ENCODE measurements at places on chromosomes 5 and 9.

- DNase-seq, result no peak
Measured at GRCh38 chr9:22623236-22623635, 176.6 kb downstream of the DMRTA1 start.

- DNase-seq, result no peak
Measured at GRCh38 chr5:11224436-11225187, 463.6 kb upstream of the DAP start.

- peak; percentile 59 for DNase-seq
Measured at GRCh38 chr5:116032094-116032517, at the start of gene ARL14EPL. Gene ARL14EPL, plus strand, starts transcription at chr5:116032472. Its CDS starts 18,994 bp downstream, at chr5:116051466.

DNA sequence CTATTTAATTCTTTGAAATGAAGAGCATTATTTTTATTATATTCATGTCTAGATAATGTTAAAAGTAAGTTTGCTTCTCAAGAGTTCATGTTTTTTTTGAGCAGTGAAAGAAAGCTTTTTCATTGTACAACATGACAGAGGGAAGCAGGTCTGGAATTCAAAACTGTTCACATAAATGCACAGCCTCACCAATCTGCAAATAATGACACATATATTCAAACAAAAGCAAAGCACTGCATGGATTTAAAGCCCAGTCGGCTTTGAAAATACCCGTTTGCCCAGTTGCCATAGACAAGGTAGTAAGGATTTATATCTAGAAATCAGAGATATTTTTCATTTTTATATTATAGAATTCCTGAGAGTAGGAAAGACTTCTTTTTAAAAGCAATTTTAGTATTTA is 201.8 kb downstream of the CD180 start:
- DNase-seq, result no peak

GRCh38 chr5:66438696-66439095 is 157.5 kb upstream of the MAST4 start:
- no peak for DNase-seq

DNA sequence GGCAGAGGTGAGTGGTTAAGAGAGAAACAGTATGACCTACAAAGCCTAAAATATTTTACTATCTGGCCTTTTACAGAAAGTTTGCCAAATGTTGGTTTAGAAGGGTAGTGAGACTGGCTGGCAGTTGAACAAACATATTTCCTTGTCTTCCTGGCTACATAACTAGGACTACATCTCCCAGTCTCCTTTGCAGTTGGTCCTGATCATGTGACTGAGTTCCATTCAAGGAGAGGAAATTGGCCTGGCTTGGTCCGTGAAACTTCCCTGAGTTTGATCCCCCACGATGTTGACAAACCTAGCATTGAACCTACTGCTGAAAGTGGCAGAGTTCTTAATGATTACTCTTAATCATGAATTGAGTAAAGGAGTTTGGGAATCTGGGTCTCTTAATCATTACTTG is 280.8 kb downstream of the SLIT3 start:
- no peak for DNase-seq

- DNase-seq, result no peak
Measured at GRCh38 chr5:170306381-170306831, 8.8 kb upstream of the LCP2 start.

GRCh38 chr9:82808478-82808877 is 254.5 kb downstream of the RASEF start:
- no peak for DNase-seq

DNA sequence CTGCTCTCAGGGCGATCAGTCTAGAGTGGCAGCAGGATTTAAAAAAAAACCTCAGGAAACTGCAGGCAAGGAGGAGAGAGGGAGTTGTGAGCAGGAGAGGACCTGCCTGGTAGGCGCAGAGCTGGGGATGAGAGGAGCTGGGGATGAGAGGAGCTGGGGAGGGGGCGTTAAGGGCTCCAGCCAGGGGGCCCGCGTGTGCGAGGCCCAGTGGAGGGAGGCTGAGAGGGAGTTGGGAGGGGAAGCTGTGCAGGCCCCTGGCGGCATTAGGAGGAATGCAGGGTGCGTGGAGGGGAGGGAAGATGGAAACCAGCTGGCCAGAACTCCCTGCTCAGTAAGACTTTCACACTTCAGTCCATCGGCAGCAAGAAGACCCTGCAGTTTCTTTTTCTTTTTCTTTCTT is 45.2 kb upstream of the HMCN2 start:
- no peak for DNase-seq

DNA sequence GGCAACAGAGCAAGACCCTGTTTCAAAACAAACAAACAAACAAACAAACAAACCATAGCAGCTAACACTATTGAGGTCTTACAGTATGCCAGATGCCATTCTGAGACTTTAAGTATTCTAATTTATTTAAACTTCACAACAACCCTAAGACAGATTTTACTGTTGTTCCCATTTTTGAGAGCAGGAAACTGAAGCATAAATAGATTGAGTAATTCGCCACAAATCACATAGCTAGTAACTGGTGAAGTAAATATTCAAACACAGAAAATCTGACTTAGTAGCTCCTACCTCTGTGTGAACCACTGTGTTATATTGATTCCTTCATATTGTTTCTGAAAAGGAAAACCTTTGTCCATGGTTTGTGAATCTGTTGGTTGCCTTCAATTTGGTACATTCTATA is 98.4 kb downstream of the UNC13B start:
- no peak for DNase-seq

- DNase-seq, result no peak
Measured at GRCh38 chr5:101515721-101516120, 612.6 kb upstream of the ST8SIA4 start.

DNA sequence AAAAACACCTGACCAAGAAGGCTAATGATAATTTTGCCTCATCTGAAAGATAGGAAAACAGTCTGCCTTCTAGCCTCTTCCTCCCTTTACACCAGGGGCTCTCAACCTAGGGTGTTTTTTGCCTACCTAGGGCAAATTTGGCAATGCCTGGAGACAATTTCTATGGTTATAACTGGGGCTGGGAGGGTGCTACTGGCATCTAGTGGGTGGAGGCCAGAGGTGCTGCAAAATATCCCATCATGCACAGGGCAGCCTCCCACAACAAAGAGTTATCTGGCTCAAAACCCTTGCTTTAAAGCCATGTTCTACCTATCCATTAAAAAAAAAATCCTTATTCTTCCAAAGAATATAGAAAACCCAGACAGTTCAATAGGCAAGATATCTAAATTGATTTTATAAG is 45.0 kb upstream of the NR3C1 start:
- no peak for DNase-seq

DNA sequence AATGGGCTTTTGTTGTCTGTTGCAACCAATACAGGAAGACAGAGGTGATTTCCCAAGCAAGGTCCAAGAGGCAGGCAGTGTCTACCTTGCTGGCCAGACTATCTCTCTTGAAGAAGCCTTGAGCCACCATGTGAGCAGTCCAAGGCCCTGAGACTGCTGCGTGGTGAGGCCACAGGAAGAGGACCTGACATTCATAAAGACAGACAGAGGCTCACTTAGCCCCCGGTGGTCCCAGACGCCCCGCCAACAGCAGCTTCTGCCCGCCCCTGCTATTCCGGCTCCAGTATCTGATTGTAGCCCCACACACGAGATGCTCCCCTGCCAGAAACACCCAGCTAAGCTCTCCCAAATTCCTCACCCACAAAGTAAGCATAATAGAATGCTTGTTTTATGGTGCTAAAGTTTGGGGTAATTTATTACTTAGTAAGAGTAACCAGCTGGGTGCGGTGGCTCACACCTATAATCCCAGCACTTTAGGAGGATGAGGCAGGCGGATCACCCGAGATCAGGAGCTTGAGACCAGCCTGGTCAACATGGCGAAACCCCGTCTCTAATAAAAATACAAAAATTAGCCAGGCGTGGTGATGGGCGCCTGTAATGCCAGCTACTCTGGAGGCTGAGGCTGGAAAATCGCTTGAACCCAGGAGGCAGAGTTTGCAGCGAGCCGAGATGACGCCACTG is 22.8 kb upstream of the FUBP3 start:
- no peak for DNase-seq

DNA sequence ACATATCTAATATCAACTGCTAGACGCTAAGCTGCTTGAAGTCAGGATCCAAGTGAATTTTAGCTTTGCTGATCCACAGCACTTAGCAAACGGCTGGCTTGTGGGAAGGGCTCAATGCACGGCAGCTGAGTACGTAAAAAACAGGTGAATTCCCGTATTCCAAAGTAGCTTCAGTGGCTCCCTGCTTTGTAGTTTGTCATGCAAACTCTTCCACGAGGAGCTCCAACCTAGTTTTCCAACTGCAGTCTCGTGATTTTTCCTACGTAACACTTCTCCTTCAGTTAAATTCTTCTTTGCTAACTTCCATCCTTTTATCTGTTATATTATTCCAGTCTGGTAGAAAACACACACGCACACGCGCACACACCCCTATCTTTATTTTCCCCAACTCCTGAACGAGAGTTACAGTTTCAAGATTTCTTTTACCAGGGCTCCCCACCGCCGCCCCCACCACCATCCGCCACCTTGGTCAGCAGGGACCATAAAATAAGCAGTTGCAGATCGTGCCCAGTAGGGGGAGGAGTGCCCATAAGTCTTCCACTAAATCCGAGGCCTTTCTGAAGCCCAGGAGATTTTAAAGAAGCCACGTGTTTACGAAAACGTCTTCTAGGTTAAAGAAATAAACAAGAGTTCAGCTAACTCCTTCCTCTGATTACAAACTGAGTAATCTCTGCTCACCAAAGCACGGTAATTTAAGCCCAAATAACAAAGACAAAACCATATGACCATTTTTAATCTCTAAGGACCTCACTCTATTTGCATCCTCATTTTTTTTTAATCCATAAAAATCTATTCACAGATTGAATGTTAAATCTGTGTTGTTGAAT is 34.8 kb upstream of the TRIO start:
- peak; percentile 87 for DNase-seq

DNA sequence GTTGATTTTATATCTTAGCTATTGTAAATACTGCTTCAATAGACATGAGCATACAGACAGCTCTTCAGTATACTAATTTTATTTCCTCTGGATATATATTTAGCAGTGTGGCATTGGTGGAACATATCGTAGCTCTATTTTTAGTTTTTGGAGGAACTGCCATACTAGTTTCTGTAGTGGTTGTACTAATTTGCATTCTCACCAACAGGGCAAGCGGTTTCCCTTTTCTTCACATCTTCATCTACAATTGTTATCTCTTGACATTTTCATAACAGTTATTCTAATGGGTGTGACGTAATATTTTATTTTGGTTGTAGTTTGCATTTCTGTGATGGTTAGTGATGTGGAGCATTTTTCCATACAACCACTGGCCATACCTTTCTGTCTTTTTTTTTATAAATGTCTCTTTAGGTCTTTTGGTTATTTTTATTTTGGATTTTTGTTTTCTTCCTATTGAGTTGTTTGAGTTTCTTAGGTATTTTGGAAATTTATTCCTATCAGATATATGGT is 32.5 kb downstream of the TAF11L14 start:
- DNase-seq, result no peak

DNA sequence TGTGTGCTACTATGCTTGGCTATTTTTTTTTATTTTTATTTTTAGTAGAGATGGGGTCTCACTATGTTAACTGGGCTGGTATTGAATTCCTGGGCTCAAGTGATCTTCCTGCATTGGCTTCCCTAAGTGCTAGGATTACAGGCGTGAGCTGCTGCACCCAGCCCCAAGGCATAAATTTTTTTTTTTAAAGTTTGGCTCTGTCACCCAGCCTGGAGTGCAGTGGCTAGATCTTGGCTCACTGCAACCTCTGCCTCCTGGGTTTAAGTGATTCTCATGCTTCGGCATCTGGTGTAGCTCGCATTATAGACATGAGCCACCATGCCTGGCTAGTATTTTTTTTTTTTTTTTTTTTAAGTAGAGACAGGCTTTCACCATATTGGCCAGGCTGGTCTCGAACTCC is 70.3 kb downstream of the RAB24 start:
- DNase-seq, result no peak

DNA sequence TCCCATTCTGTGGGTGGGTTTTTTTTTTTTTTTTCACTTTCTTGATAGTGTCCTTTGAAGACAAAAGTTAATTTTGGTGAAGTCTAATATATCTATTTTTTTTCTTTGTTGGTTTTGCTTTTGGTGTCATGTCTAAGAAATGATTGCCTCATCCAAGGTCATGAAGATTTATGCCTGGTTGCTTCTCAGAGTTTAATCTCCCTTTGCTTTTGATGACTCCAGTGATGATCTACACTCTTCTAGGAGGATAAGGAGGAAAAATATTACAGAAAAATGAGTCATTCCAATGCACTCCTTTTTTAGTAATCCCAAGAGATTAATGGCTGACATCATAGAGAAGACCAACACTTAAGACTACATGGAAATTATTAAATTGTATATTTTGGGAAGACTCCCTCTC is 79.7 kb upstream of the ICE1 start:
- peak; percentile 80 for DNase-seq

DNA sequence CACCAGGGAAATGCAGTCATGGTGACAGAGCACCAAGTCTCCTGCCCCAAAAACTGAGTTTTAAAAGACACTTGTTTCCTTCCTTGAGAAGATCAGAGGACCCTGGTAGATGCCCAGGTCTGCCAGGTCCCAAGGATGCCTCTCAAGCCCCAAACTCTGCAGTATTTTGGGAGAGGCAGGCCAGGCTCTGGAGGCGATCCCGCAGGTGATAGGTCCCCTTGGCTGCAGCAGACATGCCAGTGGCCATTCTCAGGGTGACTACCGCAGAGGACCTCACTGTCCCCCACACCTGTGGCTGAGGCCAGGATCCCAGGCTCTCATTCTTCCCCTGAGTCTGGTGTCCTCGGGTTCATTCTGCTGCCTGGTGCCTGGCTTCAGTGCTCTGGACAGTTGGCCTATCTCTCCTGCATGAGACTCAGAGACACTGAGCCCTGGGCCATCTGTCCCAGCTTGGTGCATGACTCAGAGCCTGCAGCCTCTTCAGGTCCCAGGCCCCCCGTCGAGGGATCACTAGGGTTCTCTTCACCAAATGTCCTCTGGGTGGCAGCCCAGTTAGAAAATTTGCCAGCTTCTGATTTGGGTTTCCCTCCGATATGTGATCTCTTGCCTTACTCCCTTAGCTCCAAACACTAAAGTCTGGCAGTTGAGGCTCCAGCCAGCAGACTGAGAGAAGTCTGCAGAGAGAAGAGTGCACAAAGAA is 59.7 kb upstream of the GARNL3 start:
- peak; percentile 59 for DNase-seq

DNA sequence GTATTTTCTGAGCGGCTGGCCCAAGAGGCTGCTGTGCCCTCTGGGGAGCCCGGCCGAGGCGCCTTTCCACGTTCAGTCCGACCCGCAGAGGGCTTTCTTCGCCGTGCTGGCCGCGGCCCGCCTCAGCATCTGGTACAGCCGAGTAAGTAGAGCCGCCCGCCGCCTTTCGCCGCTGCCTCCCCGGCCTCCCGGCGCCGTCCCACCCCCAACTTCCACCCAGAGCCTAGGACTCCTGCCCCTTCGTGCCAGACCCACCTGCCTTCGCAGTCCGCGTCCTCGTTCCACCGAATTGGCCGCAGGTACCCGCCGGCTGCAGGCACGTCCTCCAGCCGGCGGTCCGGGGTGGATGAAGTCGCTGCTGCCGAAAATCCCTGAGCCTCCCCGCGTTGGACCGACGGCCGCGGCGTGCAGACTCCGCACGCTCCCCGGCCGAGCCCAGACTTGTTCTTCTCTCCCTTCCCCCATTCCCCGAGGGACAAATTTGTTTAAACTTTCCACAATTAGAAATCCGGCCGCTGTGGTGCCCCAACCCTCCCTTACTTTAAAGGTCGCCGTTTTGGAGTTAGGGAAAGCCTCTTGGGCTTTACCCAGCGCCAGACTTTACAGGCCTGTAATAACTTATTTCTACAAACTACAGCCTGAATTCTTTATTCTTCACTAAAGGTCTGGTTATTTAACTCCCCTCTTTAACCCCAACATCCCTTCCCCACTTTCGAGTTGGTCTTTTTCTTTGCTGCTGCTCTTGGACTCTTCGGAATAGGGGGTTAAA is 589 bp downstream of the RIC1 start:
- no peak for DNase-seq

GRCh38 chr9:95511616-95511931 is 5.2 kb downstream of the PTCH1 start:
- DNase-seq, result no peak
